ENCODE measurements at places on chromosomes 3 and 15. TPM values are rescaled to one million over a fixed set of nuclear protein-coding genes. Genes with fewer than 3 reads are reported as not detected.

The SLC12A1 gene
- total RNA-seq: not detected

The DGKG gene
- total RNA-seq: 169 TPM

The JMJD7 gene
- total RNA-seq: 7.8 TPM

The FURIN gene
- total RNA-seq: 81.2 TPM

The TGM5 gene
- total RNA-seq: 0.91 TPM

The METTL6 gene
- total RNA-seq: 12.3 TPM

The HES1 gene
- total RNA-seq: 27.3 TPM

The IGSF11 gene
- total RNA-seq: 13.7 TPM

The SCG5 gene
- 1.2 TPM for total RNA-seq

The DNAJC19 gene
- total RNA-seq: 45.2 TPM

The FGF12 gene
- 19.5 TPM for total RNA-seq

The PLA2G4E gene
- total RNA-seq: not detected

The SLC6A6 gene
- total RNA-seq: 15.0 TPM

The TBC1D5 gene
- total RNA-seq: 66.0 TPM

The NDN gene
- total RNA-seq: 93.4 TPM

The CPNE4 gene
- total RNA-seq: not detected

The TNNC1 gene
- total RNA-seq: 7.1 TPM

The RASGRP1 gene
- total RNA-seq: 0.99 TPM

The FANCD2OS gene
- not detected for total RNA-seq

The KNG1 gene
- total RNA-seq: not detected

The PCYT1A gene
- total RNA-seq: 56.5 TPM

The SERINC4 gene
- total RNA-seq: not detected

The CHP1 gene
- total RNA-seq: 108 TPM

The TICRR gene
- not detected for total RNA-seq

The RYR3 gene
- 4.1 TPM for total RNA-seq

The CCR8 gene
- total RNA-seq: not detected

The CPN2 gene
- not detected for total RNA-seq

The GP5 gene
- total RNA-seq: not detected

The PRKAR2A gene
- 35.2 TPM for total RNA-seq

The DAZL gene
- not detected for total RNA-seq

The SPINK8 gene
- total RNA-seq: not detected

The CACNA2D2 gene
- total RNA-seq: 1.2 TPM

The MFN1 gene
- total RNA-seq: 32.8 TPM

The TMEM158 gene
- total RNA-seq: 6.4 TPM

The PLSCR5 gene
- total RNA-seq: not detected

The CSPG5 gene
- not detected for total RNA-seq

The LRRK1 gene
- 17.2 TPM for total RNA-seq

The HCN4 gene
- not detected for total RNA-seq

The PEX11A gene
- total RNA-seq: 19.5 TPM

The SPINT1 gene
- 2.5 TPM for total RNA-seq

The IQCH gene
- total RNA-seq: 1.7 TPM

The OR5K2 gene
- not detected for total RNA-seq

The RPUSD2 gene
- total RNA-seq: 10.3 TPM

The SH3BP5 gene
- 31.2 TPM for total RNA-seq

The IVD gene
- 38.8 TPM for total RNA-seq

The ALPK3 gene
- total RNA-seq: 21.5 TPM

The IMPG2 gene
- 0.83 TPM for total RNA-seq

The CXCR6 gene
- total RNA-seq: 0.57 TPM

The FBXO45 gene
- 9.0 TPM for total RNA-seq

The CYP8B1 gene
- not detected for total RNA-seq

The AADAC gene
- not detected for total RNA-seq

The COL8A1 gene
- total RNA-seq: 139 TPM
